ENCODE measurements at places on chromosomes 16 and 17.

DNA sequence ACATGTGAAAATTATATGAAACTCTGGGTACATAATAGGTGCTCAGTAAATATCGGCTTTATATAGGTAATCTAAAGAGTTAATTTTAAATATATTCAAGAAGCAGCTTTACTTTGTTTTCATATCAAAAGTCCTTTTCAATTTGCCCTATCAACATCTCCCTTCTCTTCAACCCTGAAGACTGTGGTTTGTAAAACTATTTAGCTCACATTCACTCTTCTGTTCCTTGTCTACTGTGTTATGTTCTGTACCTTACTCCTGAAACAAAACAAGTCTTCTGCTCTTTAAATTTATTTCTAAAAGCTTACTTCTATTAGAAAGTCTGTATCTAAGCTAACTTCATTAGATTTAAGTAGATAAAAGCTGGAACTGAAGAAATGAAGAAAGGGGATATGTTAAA lies 301.7 kb upstream of the PMFBP1 start:
- ATAC-seq: no peak
- H3K4me1 ChIP-seq: peaks cover 9% of the 10 kb centered on the region
- peaks cover 4% of the 10 kb centered on the region for H3K36me3 ChIP-seq
- peak overlapping the region; percentile 17 for H3K4me3 ChIP-seq

GRCh38 chr16:64240586-64240985 lies 881.3 kb downstream of the CDH11 start:
- no peak overlapping the region for H3K4me3 ChIP-seq
- H3K36me3 ChIP-seq: no peaks in the 10 kb centered on the region
- H3K4me1 ChIP-seq: no peaks in the 10 kb centered on the region
- no peaks in the 10 kb centered on the region for H3K27me3 ChIP-seq
- ATAC-seq: no peak

GRCh38 chr17:43713494-43714162 lies 45.0 kb downstream of the SOST start:
- H3K27ac ChIP-seq: no peak overlapping the region
- H3K27me3 ChIP-seq: peaks cover 37% of the 10 kb centered on the region
- H3K36me3 ChIP-seq: peaks cover 6% of the 10 kb centered on the region
- H3K4me1 ChIP-seq: peaks cover 13% of the 10 kb centered on the region
- peak overlapping the region; percentile 66 for H3K4me3 ChIP-seq

GRCh38 chr17:71919896-71920295 lies 200.9 kb upstream of the SOX9 start:
- H3K4me3 ChIP-seq: no peak overlapping the region
- peaks cover 2% of the 10 kb centered on the region for H3K27me3 ChIP-seq
- ATAC-seq: no peak
- no peak overlapping the region for H3K27ac ChIP-seq

DNA sequence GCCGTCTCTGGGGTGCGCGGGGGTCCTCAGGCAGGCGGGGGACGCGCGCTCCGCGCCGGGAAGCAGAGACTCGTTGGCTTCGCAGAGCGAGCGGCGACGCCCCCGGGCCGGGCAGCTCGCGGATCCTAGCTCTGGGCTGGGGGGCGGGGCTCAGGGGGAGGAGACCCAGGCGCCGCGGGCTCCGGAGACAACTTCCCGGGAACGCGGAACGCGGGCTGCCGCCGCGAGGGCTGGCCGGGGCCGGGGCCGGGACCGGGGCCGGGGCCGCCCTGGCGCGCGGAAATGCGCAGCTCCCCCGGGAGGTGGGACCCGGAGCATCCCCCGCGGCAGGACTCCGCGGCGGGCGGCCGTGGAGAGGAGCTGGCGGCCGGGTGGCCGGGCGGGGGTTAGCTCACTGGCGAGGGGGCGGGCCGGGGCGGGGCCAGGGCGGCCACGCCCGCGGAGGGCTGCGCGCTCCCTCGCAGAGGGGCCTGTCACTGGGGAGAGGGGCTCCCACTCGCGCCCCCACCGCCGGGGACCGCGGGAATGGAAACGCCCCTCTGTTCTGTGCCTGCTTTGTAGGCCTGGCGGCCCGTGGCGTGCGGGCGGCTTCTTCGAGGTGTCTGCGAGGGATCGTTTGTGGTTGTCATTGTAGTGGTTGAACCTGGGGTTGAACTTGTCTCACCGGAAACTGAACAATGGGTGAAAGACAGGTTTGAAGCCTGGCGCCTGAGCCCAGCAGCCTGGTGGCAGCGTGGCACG lies at the start of gene GAS7:
GAS7 (minus strand) TSS at position 98 of the 741 bp plus-strand sequence.
- no peaks in the 10 kb centered on the region for H3K4me1 ChIP-seq
- no peak for ATAC-seq
- H3K27me3 ChIP-seq: peaks cover 24% of the 10 kb centered on the region

DNA sequence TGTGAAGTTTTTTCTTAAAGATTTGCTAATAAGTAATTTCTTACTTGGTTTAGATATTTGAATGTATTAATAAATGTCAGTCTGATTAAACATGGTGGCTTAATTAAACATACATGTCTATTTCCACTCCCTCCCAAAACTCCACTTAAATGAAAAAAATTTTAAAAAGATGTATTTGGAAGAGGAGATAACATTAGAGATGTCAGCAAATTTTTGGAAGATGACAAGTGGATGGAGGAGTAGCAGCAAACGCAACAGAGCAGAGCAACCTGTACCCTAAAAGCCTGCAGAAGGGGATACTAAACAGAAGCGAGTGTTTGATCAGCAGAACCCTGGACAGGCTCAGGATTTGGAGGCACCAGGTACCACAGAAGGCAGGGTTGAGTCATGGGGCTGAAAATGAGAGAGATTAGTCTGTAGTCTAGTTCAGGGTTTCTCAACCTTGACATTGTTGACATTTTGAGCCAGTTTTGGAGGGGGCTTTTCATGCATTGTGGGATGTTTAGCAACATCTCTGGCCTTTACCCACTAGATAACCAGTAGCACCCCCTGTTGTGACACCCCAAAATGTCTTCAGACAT lies 17.8 kb downstream of the LUC7L3 start:
- peaks cover 24% of the 10 kb centered on the region for H3K4me1 ChIP-seq
- peak; percentile 97 for ATAC-seq
- H3K27me3 ChIP-seq: no peaks in the 10 kb centered on the region
- H3K36me3 ChIP-seq: peaks cover 88% of the 10 kb centered on the region
- H3K27ac ChIP-seq: no peak overlapping the region

- H3K4me1 ChIP-seq: no peaks in the 10 kb centered on the region
- H3K27ac ChIP-seq: no peak overlapping the region
- no peak for ATAC-seq
- H3K27me3 ChIP-seq: peaks cover 3% of the 10 kb centered on the region
- H3K36me3 ChIP-seq: no peaks in the 10 kb centered on the region
- H3K4me3 ChIP-seq: no peak overlapping the region
Observed at GRCh38 chr16:51759999-51760398, 608.9 kb upstream of the SALL1 start.

- H3K4me3 ChIP-seq: no peak overlapping the region
- ATAC-seq: no peak
- H3K36me3 ChIP-seq: no peaks in the 10 kb centered on the region
- H3K27ac ChIP-seq: peak overlapping the region; percentile 41
- no peaks in the 10 kb centered on the region for H3K4me1 ChIP-seq
Observed at GRCh38 chr16:58265480-58266052, 29.3 kb downstream of the PRSS54 start.

GRCh38 chr17:38883592-38884526 lies 14.0 kb downstream of the LASP1 start:
- peaks cover 95% of the 10 kb centered on the region for H3K36me3 ChIP-seq
- H3K27me3 ChIP-seq: no peaks in the 10 kb centered on the region
- peaks cover 43% of the 10 kb centered on the region for H3K4me1 ChIP-seq
- ATAC-seq: peak; percentile 28
- H3K27ac ChIP-seq: peak overlapping the region; percentile 95

- no peak overlapping the region for H3K4me3 ChIP-seq
- no peak for ATAC-seq
- no peaks in the 10 kb centered on the region for H3K36me3 ChIP-seq
- no peaks in the 10 kb centered on the region for H3K4me1 ChIP-seq
- H3K27me3 ChIP-seq: no peaks in the 10 kb centered on the region
Observed at GRCh38 chr16:56789360-56789759, 59.4 kb downstream of the NUP93 start.

- H3K36me3 ChIP-seq: no peaks in the 10 kb centered on the region
- no peak for ATAC-seq
- no peak overlapping the region for H3K4me3 ChIP-seq
- H3K4me1 ChIP-seq: peaks cover 3% of the 10 kb centered on the region
- H3K27ac ChIP-seq: no peak overlapping the region
Observed at GRCh38 chr17:74018115-74018514, 185.4 kb upstream of the RPL38 start.

- no peaks in the 10 kb centered on the region for H3K36me3 ChIP-seq
- no peaks in the 10 kb centered on the region for H3K27me3 ChIP-seq
- no peaks in the 10 kb centered on the region for H3K4me1 ChIP-seq
- H3K27ac ChIP-seq: no peak overlapping the region
Observed at GRCh38 chr16:73288520-73288919, 240.6 kb upstream of the ZFHX3 start.

GRCh38 chr17:4560837-4561256 lies 470 bp upstream of the GGT6 start:
- no peaks in the 10 kb centered on the region for H3K27me3 ChIP-seq
- H3K4me3 ChIP-seq: no peak overlapping the region
- peaks cover 29% of the 10 kb centered on the region for H3K4me1 ChIP-seq
- ATAC-seq: no peak

DNA sequence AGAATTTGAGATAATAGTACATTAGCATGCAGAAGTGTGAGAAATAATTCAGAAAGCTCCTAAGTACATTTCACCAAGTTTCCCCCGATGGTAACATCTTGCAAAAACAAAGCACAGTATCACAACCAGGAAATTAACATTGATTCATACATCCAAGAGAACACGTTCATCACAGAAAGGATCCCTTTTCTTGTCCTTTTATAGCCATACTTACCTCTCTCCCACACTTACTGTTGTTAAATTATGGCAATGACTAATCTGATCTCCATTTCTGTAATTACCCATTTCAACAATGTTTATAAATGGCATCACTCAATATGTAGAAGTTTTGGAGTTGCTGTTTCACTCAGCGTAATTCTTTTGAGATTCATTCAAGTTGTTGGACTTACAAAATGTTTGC lies 1260.0 kb downstream of the CDH8 start:
- no peak for ATAC-seq
- no peaks in the 10 kb centered on the region for H3K36me3 ChIP-seq
- H3K27me3 ChIP-seq: no peaks in the 10 kb centered on the region

- no peak overlapping the region for H3K27ac ChIP-seq
- no peaks in the 10 kb centered on the region for H3K36me3 ChIP-seq
- no peak for ATAC-seq
- no peak overlapping the region for H3K4me3 ChIP-seq
Observed at GRCh38 chr16:70676675-70677498, 9.0 kb downstream of the MTSS2 start.

DNA sequence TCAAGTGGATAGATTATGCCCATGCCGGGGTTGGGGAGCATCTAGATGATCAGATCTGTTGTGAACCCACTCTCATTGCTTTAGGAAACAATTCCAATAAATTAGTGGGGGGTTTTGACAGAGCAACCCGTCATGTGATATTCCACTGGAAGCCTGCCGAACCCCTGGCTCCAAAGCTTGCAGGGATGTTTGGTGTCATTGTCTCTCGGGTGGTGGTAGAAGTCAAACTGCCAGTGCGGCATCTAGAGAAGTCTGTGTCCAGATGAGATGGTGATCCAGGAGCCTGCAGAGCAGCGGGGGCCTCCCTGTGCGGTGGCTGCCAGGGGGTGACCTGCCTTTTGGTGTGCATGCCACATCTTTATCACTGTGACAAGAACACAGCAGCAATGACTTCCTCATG lies 91.7 kb downstream of the SHISA6 start:
- no peak overlapping the region for H3K27ac ChIP-seq
- no peaks in the 10 kb centered on the region for H3K27me3 ChIP-seq

- no peak for ATAC-seq
- no peak overlapping the region for H3K27ac ChIP-seq
- no peak overlapping the region for H3K4me3 ChIP-seq
- H3K27me3 ChIP-seq: peaks cover 3% of the 10 kb centered on the region
- no peaks in the 10 kb centered on the region for H3K4me1 ChIP-seq
Observed at GRCh38 chr17:52604105-52604504, 445.6 kb upstream of the CA10 start.

DNA sequence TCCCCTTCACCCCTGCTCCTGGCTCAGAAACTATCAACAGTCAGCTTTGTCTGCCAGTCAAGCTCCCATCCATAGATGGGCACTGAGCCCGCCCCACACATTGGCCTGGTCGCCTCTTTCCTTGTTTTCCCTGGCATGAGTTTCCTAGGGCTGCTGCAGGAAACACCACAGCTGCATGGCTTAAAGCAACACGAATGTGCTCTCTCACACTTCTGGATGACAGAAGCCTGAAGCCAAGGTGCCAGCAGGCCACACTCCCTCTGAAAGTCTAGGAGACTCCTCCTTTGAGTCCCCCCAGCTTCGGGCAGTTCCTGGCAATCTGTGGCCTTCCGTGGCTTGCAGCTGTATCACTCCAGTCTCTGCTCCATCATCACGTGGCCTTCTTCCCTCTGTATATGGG lies 69.9 kb downstream of the TBC1D16 start:
- no peaks in the 10 kb centered on the region for H3K4me1 ChIP-seq
- no peaks in the 10 kb centered on the region for H3K36me3 ChIP-seq
- H3K27me3 ChIP-seq: peaks cover 7% of the 10 kb centered on the region
- H3K27ac ChIP-seq: no peak overlapping the region
- no peak overlapping the region for H3K4me3 ChIP-seq

GRCh38 chr16:89330177-89330856 lies 112.8 kb downstream of the ZNF778 start:
- H3K36me3 ChIP-seq: peaks cover 33% of the 10 kb centered on the region
- peak overlapping the region; percentile 61 for H3K4me3 ChIP-seq
- H3K27ac ChIP-seq: no peak overlapping the region
- H3K27me3 ChIP-seq: no peaks in the 10 kb centered on the region

DNA sequence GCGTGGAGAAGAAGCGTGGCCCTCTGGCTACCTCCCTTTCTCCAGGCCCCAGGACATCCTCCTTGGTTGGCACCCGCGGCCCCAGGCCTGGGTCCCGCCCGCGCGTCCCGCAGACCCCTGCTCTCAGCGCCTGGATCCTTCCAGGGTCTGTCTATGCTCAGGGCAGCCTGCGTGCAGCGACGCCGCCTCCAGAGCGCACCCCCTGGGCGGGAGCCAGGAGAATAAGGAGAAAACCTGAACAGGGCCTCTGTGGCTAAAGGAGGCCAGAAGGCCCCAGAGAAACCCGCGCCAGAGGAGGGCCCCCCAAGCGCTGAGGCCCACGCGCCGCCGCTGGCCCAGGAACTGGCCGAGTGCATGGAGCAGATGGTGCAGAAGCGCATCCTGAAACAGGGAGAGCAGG lies 40.4 kb upstream of the DNAJA2 start:
- H3K36me3 ChIP-seq: no peaks in the 10 kb centered on the region
- H3K27ac ChIP-seq: no peak overlapping the region
- H3K4me3 ChIP-seq: no peak overlapping the region
- peaks cover 13% of the 10 kb centered on the region for H3K4me1 ChIP-seq

GRCh38 chr17:66416207-66416940 lies 114.0 kb downstream of the PRKCA start:
- no peaks in the 10 kb centered on the region for H3K36me3 ChIP-seq
- no peak for ATAC-seq
- H3K4me1 ChIP-seq: peaks cover 31% of the 10 kb centered on the region
- no peak overlapping the region for H3K27ac ChIP-seq
- H3K4me3 ChIP-seq: no peak overlapping the region

- no peaks in the 10 kb centered on the region for H3K36me3 ChIP-seq
- H3K4me3 ChIP-seq: no peak overlapping the region
- H3K27me3 ChIP-seq: peaks cover 3% of the 10 kb centered on the region
- H3K4me1 ChIP-seq: peaks cover 10% of the 10 kb centered on the region
Observed at GRCh38 chr17:35801583-35802224, 6.3 kb upstream of the MMP28 start.

- peak overlapping the region; percentile 100 for H3K4me3 ChIP-seq
- peak; percentile 22 for ATAC-seq
- peak overlapping the region; percentile 100 for H3K27ac ChIP-seq
- peaks cover 42% of the 10 kb centered on the region for H3K4me1 ChIP-seq
- H3K27me3 ChIP-seq: no peaks in the 10 kb centered on the region
- H3K36me3 ChIP-seq: peaks cover 71% of the 10 kb centered on the region
Observed at GRCh38 chr16:31875112-31875803, 1.7 kb downstream of the ZNF267 start.

- peaks cover 49% of the 10 kb centered on the region for H3K4me1 ChIP-seq
- peak overlapping the region; percentile 75 for H3K4me3 ChIP-seq
- H3K27me3 ChIP-seq: no peaks in the 10 kb centered on the region
Observed at GRCh38 chr16:22358000-22358399, 16.4 kb downstream of the CDR2 start.
